ENCODE measurements at places on chromosomes 4 and X.

GRCh38 chrX:1283741-1284140 lies 15.1 kb downstream of the CSF2RA start:
- no peak for DNase-seq

- DNase-seq = no peak
Observed at GRCh38 chrX:9558615-9559014, 93.8 kb downstream of the TBL1X start.

- no peak for DNase-seq
Observed at GRCh38 chr4:147163311-147163710, 217.6 kb upstream of the TTC29 start.

DNA sequence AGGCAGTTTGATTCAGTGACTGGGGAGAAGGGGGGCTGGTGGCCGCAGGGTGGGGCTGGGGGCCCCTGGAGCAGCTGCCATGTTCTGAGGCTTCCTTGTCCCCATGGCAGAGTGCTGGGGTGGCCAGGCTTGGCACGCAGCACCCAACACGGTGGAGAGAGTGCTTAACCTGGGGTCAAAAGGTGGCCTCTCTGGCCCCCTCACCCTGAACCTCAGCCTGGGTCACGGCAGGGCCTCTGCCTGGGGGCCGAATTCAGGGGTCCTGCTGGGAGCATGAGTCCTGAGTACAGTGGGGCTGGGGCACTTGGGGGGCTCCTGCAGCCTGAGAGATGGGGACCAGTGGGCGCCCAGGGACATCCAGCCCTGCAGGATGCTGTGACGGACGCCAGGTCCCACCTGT lies 19.9 kb downstream of the FGFRL1 start:
- no peak for DNase-seq

DNA sequence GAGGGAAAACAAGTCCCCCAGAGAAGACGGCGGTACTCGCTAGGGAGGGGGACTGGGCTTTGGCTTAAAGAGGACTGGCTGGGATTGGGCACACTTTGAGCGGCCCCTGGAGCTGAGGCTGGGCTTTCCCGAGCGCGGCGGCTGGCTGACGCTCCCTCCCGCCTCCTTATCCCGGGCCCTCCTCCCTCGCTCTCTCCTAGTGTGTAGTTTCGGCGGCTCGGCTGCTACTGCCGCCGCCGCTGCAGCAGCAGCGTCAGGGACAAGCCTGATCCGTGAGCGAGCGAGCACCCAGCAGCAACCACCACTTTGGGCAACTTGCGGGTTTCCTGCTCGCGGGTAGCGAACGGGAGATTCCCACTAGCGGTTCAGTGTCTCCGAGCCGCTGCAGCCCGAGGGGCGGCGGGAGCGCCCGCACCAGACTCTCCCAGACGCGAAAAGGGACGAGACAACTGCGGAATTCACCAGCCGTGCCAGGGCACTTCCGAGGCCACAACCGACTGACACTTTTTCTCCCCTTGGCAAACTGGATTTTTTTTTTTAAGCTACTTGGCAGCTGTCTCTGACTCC lies 632 bp upstream of the PCDH7 start:
- DNase-seq = peak; percentile 44

- no peak for DNase-seq
Observed at GRCh38 chr4:86019362-86019761, 340.5 kb downstream of the MAPK10 start.

DNA sequence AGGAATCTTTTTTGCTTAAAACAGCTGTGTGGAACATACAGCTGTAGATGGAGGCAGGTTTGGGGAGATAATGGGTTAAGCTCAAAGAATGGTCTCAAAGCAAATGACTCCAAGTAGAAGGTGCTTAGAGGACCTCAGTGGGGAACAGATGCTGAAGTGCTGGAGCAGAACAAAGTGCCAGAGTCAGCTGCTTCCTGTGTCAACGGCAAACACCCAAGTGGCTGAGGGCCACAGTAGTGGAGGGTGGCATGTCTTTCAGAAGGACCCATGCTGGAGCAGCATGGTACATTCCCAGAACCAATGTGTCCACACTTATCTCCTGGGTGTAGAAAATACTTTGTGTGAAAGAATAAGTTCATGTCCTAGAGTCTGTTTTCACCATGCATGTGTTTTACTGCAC lies 197.5 kb downstream of the CCNG2 start:
- DNase-seq = no peak

- DNase-seq = no peak
Observed at GRCh38 chr4:76620723-76621468, 185.9 kb downstream of the SHROOM3 start.

GRCh38 chrX:131987252-131987651 lies 35.9 kb upstream of the STK26 start:
- DNase-seq = no peak

DNA sequence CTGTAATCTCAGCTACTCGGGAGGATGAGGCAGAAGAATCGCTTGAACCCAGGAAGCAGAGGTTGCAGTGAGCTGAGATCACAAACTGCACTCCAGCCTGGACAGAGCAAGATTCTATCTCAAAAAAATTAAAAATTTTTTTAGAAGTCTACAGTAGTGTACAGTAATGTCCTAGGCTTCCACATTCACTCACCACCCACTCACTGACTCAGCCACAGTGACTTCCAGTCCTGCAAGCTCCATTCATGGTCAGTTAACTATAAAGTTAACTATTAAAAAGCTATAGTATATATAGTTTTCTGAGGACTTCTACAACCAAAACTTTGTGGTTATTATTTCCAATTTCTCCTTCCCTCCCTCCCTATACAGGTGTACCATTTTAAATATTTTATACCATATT lies 34.7 kb upstream of the NEUROG2 start:
- peak; percentile 27 for DNase-seq

- DNase-seq = no peak
Observed at GRCh38 chrX:56798339-56798711, 69.3 kb downstream of the NBDY start.

- no peak for DNase-seq
Observed at GRCh38 chr4:3266076-3266475, 17.1 kb downstream of the MSANTD1 start.

GRCh38 chrX:154717824-154718223 lies 33.1 kb downstream of the GAB3 start:
- DNase-seq = no peak

DNA sequence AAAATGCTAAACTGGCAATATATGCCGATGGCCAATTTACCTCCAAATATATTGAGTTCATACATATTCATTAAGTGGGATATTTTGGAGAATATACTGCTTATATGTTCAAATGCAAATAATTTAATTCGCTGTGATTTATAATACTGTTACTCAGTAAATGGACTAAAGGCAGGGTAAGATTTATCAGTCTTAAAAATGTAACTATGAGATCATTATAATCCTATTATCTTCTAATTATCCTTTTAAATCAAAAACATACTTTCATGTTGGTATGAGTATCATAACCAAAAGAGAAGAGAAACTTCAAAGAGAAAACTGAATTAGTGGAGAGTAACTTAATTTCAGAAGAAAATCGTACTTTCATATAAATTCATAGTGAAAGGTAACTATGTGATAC lies 44.6 kb downstream of the FAT4 start:
- no peak for DNase-seq

DNA sequence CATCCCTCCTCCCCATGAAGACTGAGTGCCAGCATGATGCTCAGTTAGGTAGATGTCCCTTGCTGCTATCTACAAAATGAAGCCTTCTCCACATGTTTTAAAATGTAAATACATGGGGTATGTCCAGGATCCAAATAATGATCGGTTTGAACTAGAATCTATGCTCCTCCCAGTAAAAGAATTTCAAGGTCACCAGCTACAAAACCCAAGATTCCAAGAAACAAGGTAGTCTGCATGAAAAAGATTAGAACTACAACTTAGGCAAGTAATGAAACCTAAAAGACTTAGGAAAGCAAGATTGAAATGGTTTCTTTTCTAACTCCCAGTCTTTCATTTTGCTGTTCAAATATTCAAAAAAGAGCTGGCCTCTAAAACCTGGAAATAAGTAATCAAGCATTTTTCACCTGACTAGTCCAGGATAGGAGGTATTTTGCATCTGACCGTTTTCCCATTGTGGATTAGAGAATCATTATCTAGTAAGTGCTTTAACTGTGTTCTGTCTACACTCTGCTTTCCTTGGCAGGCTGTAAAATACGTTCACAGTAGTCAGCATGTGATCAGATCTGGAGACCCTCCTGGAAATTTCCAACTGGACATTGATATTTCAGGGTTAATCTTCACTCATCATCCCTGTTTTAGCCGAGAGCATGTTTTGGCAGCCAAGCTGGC lies 57.4 kb downstream of the CC2D2A start:
- DNase-seq = no peak

DNA sequence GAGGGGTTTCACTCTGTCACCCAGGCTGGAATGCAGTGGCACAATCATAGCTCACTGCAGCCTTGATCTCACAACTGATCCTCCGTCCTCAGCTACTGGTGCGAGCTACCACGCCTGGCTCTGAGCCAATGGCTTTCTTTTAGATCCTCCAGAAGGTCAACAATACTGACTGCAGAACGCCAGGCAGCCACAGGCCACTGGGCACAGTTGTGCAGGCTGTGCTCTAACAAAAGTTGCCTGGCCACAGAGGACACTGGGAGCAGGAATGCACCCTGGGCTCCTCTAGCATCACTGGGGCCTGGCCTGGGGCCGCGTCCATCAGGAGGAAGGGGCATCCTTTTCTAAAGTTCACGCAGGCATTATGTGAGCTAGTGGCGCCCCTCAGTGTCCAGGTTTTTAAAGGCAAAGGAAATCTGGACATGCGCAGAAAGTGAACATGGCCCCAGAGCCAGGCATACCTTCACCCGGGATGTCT lies 14.9 kb upstream of the PORCN start:
- no peak for DNase-seq

GRCh38 chrX:136666088-136666487 lies 18.1 kb downstream of the CD40LG start:
- no peak for DNase-seq

DNA sequence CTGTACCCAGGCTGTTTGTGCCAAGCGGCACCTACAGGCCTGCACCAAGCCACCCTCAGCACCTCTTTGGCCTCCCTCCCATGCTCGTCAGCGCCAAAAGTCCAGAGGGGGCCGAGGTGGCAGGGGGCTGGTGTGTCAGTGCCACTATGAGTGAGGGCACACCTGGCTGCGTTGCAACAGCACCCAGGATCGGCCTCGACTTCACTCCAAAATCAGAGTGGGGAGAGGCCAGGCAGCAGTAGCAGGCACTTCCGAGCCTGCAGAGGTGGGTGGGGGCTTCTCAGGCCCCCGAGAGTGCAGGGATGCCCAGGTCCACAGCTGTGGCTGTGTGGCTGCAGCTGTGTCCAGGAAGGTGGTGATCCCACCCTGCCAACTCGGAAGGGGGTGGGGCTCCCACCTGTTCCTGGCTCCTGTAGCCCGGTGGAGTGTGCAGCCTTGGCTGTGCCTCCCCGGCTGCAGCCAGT lies 58.5 kb downstream of the PPA2 start:
- DNase-seq = no peak

DNA sequence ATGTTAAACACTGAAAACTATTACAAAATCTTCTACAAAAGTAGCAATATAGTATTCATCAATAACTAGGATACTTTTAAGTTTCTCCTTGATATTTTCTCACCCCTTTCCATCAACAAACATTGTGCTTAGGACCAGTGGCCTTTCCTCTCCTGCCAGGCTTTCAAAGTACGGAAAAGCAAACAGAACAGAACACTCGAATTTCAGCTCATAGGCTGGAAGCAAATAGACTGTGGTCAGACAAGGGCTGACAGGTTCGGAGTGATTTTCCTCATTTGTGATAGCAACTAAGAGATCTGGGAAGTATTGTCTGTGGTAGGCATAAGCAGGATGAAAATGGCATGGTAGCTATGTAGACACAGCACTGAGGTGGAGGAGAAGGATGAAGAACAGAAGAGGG lies 68.6 kb upstream of the SORBS2 start:
- DNase-seq = no peak

All from amniotic stem cell (primary cell).